Activated CD4-positive, alpha-beta T cell treated with anti-CD3 and anti-CD28 coated beads, Interleukin-2, amount 10 ng/mL, durations not matched to agents 7 days and 5 days (primary cell): ENCODE measurements at places on chromosomes 7 and 10.

- DNase-seq, result no peak
Measured at GRCh38 chr10:49243610-49244283, 55.2 kb upstream of the C10orf71 start.

- DNase-seq, result no peak
Measured at GRCh38 chr7:73899731-73900142, 38.8 kb downstream of the TMEM270 start.

GRCh38 chr10:24651923-24652322 lies 71.8 kb downstream of the ARHGAP21 start:
- no peak for DNase-seq

- no peak for DNase-seq
Measured at GRCh38 chr7:44050121-44050914, 5.8 kb downstream of the DBNL start.

GRCh38 chr7:42573881-42574672 lies 337.1 kb upstream of the GLI3 start:
- no peak for DNase-seq

- no peak for DNase-seq
Measured at GRCh38 chr10:24983130-24983529, 30.7 kb upstream of the PRTFDC1 start.
